ENCODE measurements at places on chromosomes 5 and 9.

GRCh38 chr9:10168241-10168640, 444.6 kb downstream of the PTPRD start:
- no peak for DNase-seq

DNA sequence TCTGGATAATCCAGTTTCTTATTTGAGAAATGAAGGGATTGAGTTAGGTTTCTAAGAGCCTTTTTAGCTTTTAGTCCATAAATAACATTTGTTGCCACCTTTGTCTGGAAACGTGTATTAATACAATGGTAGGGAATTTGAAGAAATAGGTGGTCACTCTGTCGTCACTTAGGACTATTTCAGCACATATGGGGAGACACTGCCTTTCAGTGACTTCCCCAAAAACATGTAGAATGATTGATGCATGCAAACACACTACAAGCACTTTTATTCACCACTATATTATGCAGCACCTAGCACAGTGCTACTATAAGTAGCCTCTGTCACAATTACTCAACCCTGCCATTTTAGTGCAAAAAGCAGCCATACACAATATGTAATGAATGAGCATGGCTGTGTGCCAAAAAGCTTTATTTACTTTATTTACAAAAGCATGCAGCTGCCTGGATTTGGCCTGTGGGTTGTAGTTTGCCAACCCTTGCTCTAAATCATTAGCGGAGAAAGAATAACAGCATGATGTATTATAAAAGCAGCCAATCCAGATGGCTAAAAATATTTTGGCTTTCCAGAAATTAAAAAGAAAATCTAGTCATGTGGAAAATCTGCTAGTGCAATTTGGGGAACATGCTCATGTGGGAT, 154.2 kb upstream of the HMHB1 start:
- no peak for DNase-seq

GRCh38 chr5:1040571-1040970, 32.0 kb downstream of the NKD2 start:
- DNase-seq = no peak

DNA sequence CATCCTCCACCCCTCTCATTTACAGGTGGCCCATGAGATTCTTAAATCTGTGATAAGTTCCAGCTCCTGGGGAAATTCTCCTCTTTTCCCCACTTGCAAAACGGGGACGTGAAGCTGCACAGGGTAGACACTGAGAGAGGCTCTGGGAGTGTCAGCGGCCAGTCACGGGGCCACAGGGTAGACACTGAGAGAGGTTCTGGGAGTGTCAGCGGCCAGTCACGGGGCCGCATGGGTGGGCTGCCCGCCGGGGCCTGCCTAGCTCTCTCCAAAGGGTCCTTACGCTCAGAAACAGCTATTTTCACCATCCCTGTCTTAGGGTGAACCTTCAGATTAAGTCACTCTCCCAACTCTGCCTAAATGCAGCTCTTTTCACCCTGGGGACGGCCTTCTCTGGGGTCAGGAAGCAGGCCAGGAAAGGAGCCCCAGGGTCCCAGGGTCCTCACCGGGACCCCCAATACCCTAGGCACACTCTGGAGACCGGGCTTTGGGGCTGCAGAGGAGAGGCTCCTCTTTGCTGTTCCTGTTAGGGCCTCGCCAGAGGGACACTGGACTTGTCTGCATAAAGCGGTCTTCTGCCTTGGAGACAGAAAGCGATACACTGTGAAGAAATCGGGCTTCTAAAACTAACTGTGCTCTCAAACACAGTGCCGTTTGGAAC, 1.5 kb downstream of the FAM78A start:
- no peak for DNase-seq

GRCh38 chr5:172770675-172771438, at the start of gene DUSP1:
TSS of gene DUSP1 (minus strand) at chr5:172771195. CDS start at chr5:172770952, 243 bp downstream.
- peak; percentile 94 for DNase-seq

- no peak for DNase-seq
Measured at GRCh38 chr9:18720691-18721090, 246.7 kb downstream of the ADAMTSL1 start.

GRCh38 chr9:69949396-69949795, 94.3 kb upstream of the MAMDC2 start:
- peak; percentile 53 for DNase-seq

- DNase-seq = no peak
Measured at GRCh38 chr5:10403829-10404228, 37.9 kb upstream of the ROPN1L start.
